ENCODE measurements at places on chromosomes 16 and 17.

- DNase-seq, result no peak
These were observed 216.2 kb downstream of the RBFOX1 start for GRCh38 chr16:7548796-7549318.

DNA sequence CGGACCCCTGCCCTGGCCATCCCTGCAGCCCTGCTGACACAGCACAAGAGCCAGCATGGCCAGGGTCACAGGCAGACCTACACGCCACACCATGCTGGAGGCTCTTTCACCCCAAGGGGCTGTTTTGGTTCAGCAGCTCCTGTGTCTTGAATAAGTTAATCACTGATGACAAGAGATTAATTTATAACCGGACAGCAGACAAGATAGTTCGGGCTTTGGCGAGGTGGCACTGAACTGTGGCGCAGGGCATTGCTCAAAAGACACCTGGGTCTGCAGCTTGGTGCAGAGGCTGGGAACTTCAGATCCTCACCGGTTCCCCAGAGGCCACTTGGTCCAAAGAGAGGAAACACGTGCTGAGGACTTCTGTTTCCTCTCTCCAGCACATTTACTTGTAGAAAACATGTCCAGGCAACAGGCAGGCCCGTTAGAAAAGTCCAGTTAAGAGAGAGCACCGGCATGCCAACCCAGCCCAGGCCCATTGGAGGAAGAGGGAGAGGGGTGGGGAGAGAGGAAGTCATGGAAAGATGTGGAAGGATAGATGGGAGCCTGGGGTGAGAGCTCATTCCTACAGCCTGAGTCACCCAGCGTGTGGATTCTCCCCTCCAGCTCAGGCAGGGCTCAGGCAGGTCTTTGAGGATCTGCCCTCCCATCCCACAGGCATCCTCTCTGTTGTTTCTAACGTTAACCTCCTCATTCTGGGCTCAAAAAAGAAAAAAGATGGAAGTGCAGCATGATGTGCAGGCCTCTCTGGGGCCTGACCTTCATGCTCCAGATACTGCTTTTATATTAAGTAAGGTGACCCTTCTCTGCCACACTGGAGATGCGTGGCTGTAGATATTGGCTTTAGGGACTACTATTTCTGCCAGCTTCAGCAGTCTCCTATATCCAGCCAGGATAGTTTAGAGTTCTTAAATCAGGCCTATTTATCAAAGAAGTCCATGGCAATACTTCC lies 80.0 kb upstream of the HNF1B start:
- no peak for DNase-seq

- no peak for DNase-seq
These were observed 144.6 kb downstream of the DNAH9 start for GRCh38 chr17:11742886-11743285.

DNA sequence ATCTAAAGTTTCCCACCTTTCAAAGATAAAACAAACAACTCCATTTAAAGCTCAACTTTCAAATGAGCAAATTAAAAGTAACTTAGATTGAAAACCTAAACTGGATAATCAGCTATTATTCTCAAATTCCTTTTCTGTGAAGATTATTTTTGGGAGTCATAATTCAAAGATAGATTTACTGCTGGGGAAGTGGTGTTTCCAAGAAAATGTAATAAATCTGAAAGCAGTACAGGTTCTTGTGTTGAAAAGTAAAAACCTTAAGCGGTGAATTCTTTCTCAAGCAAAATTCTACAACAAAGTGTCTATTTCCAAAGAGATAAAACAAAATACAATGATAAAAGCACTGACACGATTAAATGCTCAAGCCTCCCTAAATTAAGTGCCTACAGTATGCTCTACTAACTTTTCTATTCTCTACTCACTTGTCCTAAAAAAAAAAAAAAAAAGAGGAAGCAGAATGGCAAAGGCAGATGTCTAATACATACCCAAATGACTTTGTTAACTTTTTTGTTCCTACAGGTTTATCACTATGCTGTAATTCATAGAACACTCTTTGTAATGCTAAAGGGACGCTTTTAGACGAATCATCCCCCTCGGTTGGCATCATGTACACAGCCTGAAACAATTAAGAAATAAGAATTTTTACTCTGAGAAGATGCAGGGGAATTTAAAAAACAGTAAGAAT lies 34.5 kb downstream of the LITAFD start:
- DNase-seq, result no peak

DNA sequence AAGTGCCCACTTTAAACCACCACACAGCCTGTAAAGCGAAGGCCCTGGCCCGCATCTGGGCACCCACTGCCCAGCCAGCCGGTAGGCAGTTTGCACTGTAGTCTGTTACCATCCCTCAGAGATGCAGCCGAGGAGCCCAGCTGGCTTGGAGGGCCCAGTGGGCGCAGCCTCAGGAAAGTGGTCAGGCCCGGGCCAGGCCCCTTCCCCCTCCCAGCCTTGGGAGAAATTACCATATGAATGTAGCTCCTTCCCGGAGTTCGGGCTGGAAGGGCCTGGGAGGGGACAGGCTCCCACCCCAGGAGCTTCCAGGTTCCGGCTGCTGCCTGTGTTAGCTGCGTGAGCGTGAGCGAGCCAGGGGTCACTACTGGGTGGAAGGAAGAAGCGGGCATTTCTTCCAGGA lies 325.4 kb downstream of the SEC14L1 start:
- DNase-seq, result no peak

GRCh38 chr16:30974348-30974747 lies 10.7 kb upstream of the HSD3B7 start:
- DNase-seq, result no peak

DNA sequence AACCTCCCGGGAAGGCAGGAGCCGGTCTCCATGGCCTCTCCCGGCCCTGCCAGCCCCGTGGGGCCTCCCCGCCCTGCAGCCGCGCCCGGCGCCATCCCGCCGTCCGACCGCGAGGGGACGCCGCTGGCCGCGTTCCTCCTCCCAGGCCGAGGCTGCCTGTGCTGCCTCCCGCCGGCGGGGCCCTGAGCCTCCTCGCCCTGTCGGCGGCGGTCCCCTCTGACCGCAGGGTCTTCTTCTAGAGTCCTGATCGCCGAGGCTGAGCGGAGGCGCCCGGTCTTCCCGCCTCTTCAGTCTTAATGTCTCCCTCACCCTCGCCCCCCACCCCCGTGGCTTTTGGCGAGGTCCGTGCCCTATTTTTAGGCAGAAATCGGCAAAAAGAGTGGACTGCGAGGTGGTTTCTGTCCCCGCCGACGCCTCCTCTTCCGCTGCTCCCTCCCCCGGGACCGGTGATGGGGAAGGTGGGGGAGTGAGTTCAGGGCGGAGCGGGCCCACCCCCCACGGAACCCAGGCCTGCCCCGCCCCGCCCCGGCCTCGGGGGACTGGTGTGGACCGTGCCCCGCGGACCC lies 794 bp upstream of the CPNE7 start:
- no peak for DNase-seq

DNA sequence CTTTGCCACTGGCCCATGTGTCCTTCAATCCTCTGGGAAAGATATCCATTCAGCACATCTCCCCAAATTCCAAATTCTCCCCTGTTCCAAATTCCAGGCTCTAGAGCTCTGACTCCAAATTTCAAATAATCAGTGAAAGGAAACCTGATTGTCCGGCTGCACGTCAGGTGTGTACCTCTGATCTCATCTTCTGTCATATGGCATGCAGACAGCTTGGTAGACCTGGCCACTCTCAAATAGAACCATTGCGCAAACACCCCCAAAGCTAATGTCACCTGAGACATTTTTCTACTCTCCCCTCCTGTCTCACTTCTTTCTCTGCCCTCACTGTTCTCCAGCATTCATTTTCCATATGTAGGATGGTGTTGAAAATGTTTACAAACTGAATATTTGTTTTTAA lies 337.0 kb upstream of the DYNLRB2 start:
- DNase-seq, result no peak

DNA sequence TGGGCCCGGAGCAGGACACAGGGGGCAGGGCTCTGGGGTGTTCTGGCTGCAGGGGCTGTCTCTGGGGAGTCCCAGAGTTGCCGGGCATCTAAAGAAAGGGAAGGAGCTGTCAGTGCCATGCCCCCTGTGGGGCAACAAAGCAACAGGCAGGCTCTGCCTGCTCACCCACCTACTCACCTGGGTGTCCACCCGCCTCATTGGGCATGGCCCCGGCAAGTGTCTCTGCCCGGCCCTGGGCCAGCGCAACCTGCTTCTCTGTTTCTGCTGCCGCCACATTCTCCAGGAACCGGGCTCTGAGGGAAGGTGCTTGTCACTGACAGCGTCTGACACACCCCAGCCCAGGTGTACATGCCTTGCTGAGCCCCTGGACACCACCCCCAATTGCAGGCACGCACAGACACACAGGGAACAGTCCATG lies 7.3 kb downstream of the TMEM208 start:
- DNase-seq, result no peak

DNA sequence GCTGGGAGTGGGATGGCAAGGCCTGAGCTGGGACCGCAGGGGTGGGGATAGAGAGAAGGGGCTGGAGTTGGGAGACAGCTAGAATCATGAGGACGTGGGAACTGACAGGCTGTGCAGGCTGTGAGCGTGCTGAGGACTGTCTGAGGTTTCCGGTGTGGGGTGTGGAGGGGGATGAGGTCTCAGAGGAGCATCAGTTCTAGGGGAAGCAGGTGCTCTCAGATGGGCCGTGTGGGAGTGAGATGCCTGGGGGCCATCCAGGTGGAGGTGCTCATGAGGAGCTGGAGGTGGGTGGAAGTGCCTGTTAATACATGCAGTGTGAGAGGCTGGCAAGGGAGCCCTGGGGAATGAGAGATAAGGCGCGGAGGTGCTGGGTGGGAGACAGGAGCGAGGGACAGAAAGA lies 27.2 kb downstream of the HASPIN start:
- DNase-seq, result peak; percentile 17

DNA sequence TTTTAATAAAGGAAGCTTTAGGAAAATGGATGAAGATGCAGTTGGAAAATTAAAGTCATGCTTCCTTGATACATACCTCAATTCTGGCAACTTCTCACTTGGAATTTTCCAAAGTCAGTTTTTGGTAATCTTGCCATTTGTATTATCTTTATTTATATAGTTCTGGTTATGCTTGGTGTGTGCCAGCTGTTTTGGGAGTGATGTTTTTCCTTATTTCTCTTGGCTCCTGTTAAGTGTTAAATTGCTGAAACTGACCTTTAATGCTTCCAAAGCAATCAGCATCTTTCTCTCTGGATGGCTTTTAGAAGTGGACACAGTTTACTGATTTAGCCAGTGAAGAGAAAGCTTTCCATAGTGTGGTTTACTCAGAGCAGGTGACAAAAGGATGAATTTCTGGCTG lies 70.1 kb upstream of the HAS3 start:
- DNase-seq, result no peak

DNA sequence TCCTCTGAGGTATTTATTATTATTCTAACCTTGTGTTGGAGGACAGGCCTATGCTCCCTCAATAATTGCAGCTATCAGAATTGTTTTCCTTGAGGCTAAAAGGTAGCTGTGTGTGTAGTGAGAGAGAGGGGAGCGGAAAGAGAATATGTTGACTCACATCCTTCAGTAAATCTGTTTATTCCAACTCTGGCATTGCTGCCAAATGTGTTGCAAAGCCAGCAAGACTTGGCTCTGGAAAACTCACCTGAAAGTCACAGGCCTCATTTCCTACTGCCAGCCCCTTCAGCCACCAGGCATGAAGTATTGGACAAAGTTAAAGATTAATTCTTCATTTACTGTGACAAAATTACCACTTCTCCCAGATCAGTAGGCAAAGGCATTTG lies 9.6 kb downstream of the CA10 start:
- DNase-seq, result no peak

- no peak for DNase-seq
These were observed 30.3 kb upstream of the FASN start for GRCh38 chr17:82128287-82128686.

- DNase-seq, result no peak
These were observed 4.0 kb upstream of the METRNL start for GRCh38 chr17:83075270-83075880.

DNA sequence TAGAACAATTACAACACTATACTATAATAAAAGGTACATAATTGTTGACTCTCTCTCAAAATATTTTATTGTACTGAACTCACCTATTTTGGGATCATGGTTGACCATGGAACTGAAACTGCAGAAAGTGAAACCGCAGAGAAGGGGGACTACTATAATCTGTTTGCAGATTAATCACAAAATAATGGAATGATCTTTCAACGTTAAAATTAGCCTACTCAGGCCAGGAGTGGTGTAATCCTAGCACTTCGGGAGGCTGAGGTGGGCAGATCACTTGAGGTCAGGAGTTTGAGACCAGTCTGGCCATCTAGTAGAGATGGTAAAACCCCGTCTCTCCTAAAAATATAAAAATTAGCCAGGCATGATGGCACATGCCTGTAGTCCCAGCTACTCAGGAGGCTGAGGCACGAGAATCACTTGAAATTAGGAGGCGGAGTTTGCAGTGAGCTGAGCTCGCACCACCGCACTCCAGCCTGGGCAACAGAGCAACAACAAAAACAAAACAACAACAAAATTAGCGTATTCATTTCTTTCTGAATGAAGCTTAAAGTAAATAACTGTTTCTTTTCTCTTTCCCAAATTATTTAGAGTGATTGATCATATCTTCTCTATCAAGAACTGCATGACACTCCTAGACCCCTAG lies 45.6 kb downstream of the IKZF3 start:
- no peak for DNase-seq

GRCh38 chr16:5820472-5820871 lies 722.9 kb upstream of the EEF2KMT start:
- no peak for DNase-seq

- DNase-seq, result no peak
These were observed 8.6 kb upstream of the NXPH3 start for GRCh38 chr17:49567104-49567521.

- DNase-seq, result no peak
These were observed 55.0 kb downstream of the CYTH1 start for GRCh38 chr17:78727057-78727456.

GRCh38 chr16:27217256-27217655 lies 13.9 kb downstream of the KDM8 start:
- no peak for DNase-seq

DNA sequence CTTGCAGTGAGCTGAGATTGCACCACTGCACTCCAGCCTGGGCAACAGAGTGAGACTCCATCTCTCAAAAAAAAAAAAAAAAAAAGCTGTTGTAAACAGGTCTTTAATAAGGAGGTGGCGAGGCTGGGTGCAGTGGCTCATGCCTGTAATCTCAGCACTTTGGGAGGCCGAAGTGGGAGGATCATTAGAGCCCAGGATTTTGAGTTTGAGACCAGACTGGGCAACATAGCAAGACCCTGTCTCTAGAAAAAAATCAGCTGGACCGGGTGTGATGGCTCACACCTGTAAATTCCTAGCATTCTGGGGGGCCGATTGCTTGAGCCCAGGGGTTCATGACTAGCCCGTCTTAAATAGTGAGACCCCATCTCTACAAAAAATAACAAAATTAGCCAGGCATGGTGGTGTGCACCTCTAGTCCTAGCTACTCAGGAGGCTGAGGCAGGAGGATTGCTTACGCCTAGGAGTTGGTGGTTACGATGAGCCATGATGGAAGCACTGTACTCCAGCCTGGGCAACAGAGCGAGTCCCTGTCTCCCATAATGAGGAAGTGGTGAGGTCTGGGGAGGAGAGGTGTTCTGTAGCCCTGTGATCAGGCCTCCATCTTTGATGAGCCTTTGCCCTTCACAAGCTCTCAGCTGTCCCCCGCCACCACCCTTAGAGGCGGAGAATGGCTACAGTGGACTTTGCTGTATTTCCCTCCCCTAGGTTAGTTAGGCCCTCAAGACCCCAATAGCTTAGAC lies 36.2 kb downstream of the ZNF778 start:
- no peak for DNase-seq
